H1 (cell line): ENCODE measurements at places on chromosomes 1 and 21.

DNA sequence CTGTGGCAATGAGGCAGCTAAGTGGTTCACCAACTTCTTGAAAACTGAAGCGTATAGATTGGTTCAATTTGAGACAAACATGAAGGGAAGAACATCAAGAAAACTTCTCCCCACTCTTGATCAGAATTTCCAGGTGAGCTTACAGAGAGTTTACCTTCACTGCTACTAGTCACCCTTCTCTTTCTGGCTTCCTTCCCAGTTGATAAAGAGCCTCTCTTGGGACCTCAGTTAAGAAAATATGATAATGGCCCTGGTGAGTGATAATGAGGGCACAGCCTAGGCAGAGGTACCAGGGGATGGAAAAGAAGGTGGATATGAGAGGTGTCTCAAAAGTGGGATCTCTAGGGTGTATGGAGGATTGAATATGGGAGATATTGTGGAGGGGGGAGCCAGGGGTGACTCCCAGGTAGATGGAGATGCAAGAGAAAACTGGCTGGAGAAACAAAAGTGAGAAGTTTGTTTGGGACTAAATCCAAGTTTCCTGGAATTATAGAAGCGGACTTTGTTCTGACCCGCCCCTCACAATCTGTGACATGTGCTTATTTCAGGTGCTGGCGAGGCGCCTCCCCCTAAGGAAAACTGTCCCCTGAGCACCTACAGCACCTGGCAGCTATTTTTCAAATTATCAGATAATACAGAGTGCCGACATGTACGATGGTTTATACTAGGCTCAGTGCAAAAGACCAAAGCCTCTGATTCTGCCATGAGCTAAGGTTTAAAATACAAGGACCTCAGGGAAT lies 13.7 kb downstream of the MTARC2 start:
- DNase-seq: no peak

- no peak for DNase-seq
Observed at GRCh38 chr1:175902281-175902680, 158.9 kb upstream of the TNR start.

DNA sequence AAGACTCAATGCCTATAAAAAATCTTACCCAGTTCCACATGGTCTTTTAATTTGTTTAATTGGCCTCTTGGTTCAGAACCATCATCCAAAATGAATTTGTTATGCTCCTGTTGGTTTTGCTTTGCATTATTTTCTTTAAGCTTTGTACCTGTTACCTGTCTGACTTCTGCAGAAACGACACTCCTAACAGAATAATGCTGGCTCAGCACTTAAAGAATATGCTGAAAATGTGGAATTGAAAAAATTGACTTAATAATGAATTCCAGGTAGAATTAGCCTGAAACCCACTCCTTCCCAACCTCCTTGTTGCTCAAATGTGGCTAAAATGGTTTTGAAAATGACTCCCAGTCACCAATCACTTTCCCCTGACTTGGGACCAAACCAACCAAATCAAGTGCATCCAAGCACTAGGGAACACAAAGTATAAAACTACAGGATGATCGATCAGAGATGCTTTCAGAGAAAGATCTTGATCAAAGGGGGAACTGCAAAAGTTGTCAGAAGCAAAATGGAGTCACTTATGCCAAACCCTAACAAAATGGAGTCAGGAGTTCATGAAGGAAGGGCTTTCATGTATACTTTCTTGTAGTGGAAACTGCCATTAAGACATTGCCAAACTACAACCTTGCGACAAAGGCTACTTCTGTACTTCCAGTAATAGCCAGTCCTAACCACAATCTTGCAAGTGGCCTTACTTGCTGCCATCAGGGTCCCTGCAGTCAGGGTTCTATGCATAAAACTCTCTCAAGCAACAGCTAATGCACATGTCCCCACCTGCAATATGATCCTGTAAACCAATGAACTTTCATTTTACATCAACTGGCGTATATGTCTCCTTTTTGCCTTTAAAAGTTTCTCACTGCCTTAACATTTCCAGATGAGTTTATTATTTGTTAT lies 5.4 kb downstream of the GBP7 start:
- DNase-seq: no peak

DNA sequence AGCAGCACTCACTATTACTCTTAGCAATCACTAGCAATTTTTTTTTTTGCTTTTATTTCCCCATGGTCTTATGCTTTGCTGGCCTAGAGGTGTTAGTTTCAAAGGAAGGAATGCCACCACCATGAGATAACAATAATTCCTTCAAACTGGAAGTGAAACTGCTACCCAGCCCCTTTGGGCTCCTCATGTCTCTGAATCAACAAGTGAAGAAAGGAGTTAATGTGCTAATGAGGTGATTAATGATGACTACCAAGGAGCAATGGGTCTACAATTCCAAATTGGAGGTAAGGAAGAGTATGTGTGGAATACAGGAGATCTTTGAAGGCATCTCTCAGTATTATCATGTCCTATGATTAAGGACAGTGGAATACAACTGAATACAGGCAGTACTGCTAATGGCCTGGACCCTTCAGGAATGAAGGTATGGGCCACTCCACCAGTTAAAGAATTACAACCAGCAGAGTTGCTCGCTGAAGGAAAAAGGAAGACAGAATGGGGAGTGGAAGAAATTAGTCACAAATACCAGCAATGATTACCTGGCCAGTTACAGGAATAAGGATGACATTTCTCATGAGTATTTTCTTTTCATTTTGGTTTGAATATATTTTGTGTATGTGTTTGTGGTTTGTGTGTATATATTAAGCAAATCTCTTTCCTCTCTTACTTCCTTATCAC lies 652.9 kb downstream of the ADGRL2 start:
- DNase-seq: no peak

GRCh38 chr1:22803833-22804232 lies 93.2 kb downstream of the EPHB2 start:
- DNase-seq: no peak

DNA sequence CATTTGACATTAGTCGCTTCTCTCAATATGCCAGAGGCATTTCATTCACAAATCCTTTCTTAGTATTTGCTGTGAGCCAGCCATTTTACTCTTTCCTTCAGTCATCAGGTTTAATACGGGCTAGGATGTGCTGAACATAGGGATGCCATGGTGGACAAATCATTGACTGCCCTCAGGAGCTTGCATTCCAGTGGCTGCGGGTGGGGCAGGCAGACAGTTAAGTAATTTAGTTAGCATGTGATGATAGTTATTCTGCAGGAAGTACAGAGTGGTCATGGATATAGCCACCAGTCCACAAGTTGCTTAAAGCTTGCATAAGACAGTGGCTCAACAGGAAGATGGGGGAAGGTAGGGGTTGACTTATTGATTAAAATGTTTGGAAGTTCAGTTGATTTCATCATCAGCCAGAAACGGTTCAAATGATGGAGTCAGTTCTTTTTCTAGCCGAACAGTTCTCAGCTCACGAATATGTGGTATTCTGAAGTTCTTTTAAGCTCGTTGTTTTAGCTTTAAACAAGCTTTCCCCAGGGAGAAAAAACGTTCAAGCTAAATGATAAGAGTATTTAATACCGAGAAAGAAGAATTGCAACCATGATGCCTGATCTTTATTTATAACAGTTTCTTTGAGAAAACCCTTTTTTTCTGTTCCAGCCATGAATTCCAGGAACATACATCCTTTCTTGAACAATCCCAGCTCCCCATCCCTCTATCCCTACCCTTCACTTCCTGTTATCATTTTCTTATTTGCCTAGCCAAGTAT lies 1.4 kb downstream of the SLC22A15 start:
- DNase-seq: no peak

DNA sequence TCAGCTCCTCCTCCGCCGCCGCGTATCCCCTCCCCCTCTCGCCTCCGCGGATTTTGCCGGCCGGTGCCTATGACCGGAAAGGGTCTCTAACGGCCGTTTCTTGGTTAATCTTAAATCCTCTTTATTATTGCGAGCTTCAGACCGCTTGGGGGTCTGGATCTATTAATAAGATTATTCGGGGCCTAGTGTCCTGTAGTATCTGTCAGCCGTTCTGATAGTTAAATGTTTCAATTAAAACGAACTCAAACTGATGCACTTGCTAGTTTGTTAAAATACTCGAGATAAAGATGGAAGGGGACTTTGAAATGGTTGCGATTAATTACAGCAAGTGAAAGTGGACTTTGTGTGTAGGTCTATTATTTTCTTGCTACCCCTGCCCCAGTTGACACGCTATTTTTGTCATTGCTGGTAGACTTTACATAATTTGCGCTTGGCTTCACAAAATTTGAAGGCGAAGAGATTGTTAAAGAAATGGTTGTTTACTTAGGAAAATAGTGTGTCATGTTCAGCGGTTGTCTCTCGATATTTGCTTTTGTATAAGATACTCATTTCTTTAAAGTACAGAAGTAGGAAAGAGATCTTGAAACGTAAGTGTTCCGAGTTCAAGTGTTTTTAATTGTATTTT lies 779 bp downstream of the SON start:
- no peak for DNase-seq

GRCh38 chr1:14522077-14522925 lies 76.2 kb upstream of the KAZN start:
- DNase-seq: no peak
